ENCODE measurements at places on chromosomes 13 and 19.

DNA sequence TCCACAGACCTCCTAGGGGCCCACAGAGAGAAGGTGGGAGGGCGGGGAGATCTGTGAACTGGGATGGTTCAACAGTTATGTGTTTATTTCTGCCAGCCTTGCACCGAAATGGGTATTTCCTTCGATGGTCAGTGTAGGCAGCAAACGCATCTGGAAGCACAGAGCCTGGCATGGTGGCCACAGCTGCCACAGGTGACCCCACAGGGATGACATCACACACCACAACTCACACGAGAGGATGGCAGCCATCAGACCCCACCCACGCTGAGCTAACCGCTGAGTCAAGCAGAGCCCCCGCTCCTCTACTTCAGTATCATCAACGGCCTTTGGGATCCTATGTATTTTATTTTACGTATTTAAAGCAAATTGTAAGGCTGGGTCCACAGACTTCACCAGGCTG lies 37.4 kb downstream of the NAXD start:
- DNase-seq = no peak

DNA sequence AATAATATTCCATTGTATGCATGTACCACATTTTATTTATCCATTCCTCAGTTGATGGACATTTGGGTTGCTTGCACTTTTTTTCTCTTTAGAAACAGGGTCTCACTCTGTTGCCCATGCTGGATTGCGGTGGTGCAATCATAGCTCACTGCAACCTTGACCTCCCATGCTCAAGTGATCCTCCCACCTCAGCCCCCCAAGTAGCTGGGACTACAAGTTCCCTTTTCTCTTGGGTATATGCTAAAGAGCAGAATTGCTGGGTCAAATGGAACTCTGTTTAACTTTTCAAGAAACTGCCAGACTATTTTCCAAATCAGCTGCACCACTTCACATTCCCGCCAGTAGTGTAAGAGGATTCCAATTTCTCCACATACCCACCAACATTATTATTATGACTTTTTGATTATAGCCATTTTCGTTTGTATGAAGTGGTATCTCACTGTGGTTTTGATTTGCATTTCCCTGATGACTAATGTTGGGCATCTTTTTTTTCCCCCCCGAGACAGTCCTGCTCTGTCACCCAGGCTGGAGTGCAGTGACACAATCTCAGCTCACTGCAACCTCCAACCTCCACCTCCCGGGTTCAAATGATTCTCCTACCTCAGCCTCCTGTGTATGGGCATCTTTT lies 7.6 kb upstream of the IPO5 start:
- no peak for DNase-seq

- no peak for DNase-seq
These were observed 719.8 kb downstream of the SLITRK1 start for GRCh38 chr13:83162493-83162892.

GRCh38 chr19:9885077-9885552 lies 50.0 kb downstream of the PIN1 start:
- no peak for DNase-seq

DNA sequence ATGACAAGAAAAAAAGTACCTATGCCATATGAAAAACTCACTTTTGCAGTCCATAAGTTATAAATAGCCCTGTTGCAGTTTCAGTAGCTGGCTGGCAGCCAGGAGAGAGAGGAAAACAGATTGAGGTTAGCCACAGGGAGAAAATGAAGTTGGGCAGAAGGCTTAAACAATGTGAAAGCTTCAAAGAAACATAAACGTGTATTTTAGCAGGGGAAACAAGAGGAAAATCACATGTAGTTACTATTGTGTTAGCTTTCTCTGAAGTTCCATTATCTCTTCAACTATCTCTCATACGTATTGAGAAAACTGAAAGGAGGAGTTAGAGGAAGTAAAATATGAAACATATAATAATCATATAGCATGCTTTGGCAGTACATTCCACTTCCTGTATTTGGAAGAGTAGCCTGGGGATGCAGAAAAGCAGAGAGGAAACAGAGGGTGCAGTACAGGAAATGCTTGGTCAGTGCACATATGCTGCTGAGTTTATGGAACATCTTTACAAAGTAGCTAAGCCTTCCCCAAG lies 1551.1 kb downstream of the EFNB2 start:
- peak; percentile 50 for DNase-seq

- DNase-seq = no peak
These were observed 30.5 kb upstream of the TPTE2 start for GRCh38 chr13:19591864-19592263.

GRCh38 chr19:3518255-3518654 lies 12.1 kb downstream of the FZR1 start:
- no peak for DNase-seq

DNA sequence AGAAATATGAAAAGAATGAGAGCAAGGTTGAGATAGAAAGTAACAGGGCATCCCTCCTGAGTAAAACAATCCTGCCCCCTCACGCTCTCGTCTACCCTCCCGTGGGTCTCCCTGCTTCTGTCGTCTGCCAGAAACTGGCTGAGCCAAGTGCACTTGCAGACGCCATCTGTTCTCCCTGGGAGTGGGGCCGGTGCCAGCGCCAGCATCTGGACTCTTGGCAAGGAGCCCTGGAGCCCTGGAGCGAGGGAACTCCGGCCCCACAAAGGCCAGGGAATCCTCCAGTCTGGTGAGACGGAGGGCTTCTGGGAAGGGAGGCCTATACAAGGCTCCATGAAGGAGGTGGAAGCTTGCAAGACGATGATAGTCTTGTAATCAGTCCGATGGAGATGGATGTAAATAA lies 2.3 kb upstream of the TMEM91 start:
- DNase-seq = no peak

DNA sequence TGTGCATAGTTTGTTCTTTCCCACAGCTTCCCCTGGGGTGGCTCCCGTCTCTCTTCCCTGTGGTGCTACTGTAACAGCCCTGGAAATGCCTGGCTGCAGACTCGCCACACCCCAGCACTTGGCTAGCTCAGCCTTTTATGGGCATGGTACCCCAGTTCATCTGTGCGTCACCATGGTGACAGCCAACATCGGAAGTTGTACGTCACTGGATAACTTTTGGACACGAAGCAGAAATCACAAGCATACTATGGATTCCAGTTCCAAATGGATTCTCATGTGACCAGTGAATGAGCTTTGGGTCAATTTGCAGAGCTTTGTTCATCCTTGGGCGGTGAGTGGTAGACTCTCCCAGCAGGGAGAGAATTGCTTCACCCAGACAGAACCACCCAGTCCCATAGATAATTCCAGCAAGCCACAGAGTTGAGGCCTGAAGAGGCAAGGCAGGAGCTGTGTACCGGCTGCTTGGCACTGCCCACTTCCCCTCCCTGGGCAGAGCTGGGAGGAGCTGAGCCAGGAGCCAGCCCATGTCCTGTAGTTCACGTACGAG lies 54.4 kb downstream of the COL4A2 start:
- DNase-seq = no peak

DNA sequence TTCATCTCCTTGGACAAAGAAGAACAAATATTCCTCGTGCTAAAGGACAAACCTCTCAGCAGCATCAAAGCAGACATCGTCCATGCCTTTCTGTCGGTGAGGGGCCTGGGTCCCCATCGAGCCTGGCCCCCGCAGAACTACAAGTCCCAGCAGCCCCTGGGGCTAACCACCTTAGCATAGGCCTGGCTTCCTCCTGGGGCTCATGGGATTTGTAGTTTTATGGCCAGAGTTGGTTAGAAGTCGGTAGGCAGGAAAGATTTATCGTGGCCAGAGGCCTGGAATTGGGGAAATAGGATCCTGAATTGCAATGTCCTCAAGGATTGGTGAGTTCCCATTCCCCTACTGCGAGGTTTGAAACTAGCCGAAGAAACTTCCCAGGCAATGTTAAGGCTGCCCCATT lies 19.6 kb downstream of the TMEM150B start:
- DNase-seq = peak; percentile 47

GRCh38 chr13:43908156-43909126 lies 28.7 kb downstream of the LACC1 start:
- peak; percentile 12 for DNase-seq

- no peak for DNase-seq
These were observed 7.0 kb upstream of the ZNF550 start for GRCh38 chr19:57566396-57567265.

DNA sequence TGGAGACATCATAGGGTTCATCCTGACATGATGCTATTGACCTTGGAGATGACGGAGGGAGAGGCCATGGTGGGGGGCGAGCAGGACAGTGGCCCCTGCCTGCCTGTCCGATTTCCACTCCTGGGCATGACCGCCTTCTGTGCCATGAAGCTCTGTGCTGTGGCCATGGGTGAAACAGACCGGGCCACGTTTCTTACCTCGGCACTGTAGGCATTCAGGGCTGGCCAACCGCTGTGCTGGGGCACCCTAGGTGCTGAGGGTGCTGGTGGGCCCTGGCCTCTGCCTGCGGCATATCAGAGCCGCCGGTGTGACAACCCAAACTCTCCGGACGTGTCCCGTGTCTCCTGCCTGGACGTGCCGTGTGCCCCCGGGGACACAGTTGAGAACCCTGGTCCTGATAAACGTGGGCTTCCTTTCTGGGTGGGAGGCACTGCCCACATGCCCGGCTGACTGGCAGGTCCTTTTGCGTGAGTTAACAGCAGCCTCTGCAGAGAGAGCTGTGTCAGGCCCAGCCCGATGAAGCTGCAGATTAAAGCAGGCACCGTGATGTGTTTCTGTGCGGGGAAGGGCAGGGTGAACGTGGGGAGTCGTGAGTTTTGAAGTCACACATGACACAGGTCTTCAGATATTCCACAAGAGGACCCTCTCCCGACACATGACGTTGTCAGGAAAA lies 46.5 kb downstream of the TMEM255B start:
- DNase-seq = no peak

Data from CD14-positive monocyte (primary cell).